Stimulated activated CD8-positive, alpha-beta memory T cell treated with anti-CD3 and anti-CD28 coated beads, Interleukin-15, amount 100 ng/mL, for 4 hours (primary cell): ENCODE measurements at places on chromosomes 2 and 18.

- no peak for DNase-seq
Measured at GRCh38 chr2:8431446-8432125, 250.3 kb upstream of the ID2 start.

GRCh38 chr2:218186355-218186766 is 19.6 kb upstream of the CXCR1 start:
- peak; percentile 26 for DNase-seq

DNA sequence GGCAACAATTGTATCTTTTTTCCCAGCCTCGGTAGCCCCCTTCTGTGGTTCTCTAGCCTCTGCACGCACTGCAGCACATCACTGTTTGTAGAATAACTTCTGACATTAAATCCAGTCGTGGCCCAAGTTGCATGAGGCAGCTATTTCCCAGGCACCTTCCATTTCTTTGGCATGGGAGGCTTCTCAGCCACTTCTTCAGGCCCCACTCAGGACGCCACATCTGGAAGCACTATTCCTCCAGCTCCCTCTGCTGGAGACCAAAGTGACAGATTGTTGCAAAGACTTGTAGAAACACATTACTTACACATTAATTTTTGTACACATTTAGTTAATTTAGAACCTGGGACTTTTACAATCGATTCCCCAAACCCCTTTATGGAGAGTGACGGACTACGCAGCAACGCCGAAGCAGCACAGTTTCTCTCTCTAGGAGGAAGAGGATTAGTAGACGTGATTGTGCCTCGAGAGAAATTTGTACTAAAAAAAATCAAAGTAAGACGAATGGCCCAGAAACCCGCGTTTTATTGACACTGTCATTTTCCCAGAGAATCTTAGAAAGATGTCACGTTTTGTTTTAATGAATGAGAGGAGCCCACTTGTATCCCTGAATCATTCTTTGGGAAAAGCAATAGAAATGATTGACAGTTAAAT is 57.8 kb upstream of the RGPD5 start:
- DNase-seq: no peak

- no peak for DNase-seq
Measured at GRCh38 chr2:186558512-186559276, 31.2 kb upstream of the ITGAV start.

GRCh38 chr2:10405448-10405847 is 42.7 kb downstream of the ODC1 start:
- DNase-seq: no peak

GRCh38 chr2:45288532-45289417 is 279.5 kb upstream of the SIX2 start:
- no peak for DNase-seq

GRCh38 chr2:56450047-56450446 is 266.3 kb downstream of the CCDC85A start:
- no peak for DNase-seq

GRCh38 chr2:193774166-193774565 is 1579.4 kb upstream of the TMEFF2 start:
- DNase-seq: no peak

- no peak for DNase-seq
Measured at GRCh38 chr18:32919799-32920198, 147.0 kb upstream of the KLHL14 start.

DNA sequence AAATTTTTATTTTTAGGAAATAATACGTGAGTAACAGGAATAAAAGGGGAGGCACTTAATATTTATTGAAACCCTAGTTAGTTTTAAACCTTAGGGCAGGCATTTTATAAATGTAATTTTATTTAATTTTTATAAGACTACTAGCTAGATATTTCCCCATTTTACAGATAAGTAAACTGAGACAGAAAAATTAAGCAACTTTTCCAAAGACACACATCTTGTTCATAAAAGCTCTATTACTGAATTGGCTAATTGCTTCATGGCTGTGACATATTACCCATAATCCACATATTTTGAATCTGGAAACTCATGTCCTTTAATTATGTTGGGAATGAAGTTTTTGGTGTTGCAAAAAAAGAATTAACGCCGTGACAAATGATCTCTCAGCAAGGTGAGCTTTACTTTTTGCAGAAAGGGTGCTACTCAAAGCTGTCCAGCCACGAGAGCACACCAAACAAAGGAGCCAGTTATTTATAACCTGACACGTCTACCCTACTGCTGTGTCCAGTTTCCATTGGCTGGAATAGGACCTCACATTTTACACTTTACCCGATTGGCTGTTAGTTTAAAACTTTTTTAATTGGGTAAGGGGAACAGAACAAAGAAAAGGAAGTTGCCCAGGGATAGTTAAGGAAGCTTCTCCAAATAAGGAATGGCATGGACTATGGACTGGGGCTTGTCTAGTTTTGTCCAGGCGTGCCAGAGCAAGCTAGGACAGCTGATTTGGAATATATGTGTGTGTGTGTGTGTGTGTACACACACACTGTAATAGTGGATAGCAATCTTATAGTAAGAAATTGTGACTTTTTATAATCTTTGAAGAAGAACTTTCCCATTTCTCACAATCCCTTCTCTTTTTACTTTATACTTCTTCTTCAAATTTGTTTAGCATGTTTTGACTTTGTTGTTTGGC is 54.2 kb downstream of the COMMD1 start:
- no peak for DNase-seq

GRCh38 chr2:136324966-136325365 is 207.0 kb upstream of the CXCR4 start:
- DNase-seq: no peak

DNA sequence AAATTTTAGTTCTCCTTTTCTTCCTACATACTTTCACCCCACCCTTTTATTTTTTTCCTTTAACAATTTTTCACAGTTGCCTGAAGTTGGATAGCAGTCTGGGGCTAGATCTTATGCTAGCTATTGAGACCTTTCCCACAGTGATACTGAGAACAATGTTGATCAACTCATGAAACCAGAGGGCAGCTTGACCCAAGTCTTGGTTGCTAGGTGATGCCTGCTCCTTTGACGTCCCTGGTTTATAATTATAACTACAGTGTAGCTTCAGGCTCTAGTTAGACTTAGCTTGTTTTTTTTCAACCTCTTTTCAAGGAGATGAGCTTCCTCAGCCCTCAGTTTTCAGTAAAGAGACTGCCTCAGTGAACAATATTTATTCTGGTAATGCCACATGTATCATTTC is 648.5 kb downstream of the IRS1 start:
- no peak for DNase-seq

GRCh38 chr18:35410561-35410960 is 33.4 kb upstream of the ZNF396 start:
- DNase-seq: no peak

- DNase-seq: no peak
Measured at GRCh38 chr2:9424447-9425164, 1.2 kb downstream of the CPSF3 start.

DNA sequence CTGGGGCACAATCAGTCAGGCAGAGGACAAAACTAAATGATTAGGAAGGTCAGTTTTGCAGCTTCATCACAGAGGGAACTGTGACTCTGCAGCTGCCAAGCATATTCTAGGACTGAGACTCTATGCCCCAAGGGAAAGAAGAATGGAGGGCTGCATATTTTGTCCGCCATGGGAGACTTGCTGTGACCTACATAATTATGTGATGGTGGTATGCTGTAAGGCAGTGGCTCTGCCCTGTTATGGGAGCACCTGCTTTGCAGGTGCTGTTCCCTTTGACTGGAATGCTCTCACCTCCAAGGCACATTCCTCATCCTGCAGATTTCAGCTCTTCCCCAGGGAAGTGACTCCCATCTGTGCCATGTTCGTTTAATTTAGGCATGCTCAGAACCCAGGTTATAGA is 261.9 kb upstream of the EPHA4 start:
- DNase-seq: no peak

GRCh38 chr18:49697757-49698524 is 115.4 kb downstream of the ACAA2 start:
- no peak for DNase-seq

DNA sequence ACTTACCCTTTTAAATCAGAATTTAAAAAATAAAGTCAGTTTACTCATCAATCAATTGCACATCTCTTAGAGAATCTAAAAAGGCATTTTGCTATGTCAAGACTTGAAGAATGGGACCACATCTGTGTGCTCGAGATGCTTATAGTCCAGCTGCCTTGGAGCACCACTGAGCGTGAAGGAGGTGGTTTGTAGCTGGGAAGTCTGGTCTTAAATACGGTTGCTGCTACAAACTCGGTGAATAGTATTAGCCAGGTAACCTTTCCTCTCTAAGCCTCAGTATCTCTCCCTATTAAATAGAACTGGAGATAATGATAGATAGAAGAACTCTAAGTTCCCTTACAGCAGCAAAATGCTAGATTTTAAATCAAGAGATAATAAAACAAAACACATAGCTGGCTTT is 289.7 kb downstream of the TRIB2 start:
- no peak for DNase-seq

DNA sequence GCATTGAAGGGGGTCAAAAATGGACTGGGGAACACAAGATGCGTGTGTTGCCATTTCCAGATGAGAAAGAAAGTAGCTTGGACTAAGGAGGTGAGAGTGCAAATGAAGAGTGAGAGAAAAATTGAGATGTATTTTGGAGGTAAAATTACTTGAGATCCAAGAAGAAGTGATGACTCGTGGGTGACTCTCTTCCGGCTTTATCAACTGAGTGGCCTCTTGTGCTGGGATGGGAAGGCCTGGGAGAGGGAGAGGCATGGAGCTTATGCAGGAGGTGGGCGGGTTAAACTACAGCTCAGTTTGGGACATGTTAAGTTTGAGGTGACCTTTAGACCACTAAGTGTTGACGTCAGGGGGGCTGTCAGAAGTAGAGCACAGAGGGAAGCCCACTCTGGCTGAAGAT is 34.9 kb downstream of the SULT1C2 start:
- no peak for DNase-seq

DNA sequence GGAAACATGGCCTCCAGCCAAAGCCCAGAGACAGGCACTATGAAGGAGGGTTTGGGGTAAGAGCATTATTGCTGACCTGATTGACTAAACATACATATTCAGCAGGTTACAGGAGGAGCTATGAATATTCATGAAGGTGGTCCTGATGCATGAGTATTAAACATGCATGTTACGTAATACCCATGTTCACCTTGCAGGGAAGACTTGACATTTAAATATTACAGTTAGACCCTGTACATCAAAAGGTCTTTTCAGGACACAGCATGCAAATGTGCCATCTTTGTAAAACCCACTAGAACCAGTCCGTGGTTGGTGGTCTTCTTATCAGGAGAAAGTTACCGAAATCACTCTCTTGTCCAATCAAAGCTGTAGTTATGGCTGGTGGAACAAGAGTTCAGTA is 59.9 kb downstream of the XRCC5 start:
- no peak for DNase-seq
